Cardiac septum (tissue), 1 donor: ENCODE measurements at places on chromosomes 4 and X.

- no peak for DNase-seq
These were observed 97.1 kb downstream of the MRPL1 start for GRCh38 chr4:77959566-77960338.

- DNase-seq, result no peak
These were observed 20.8 kb downstream of the FGFR3 start for GRCh38 chr4:1813915-1814314.

GRCh38 chr4:43275779-43276178 lies 383.3 kb downstream of the GRXCR1 start:
- DNase-seq, result no peak

GRCh38 chr4:130025701-130026100 lies 929.7 kb downstream of the C4orf33 start:
- DNase-seq, result no peak

- DNase-seq, result no peak
These were observed 86.8 kb upstream of the NPFFR2 start for GRCh38 chr4:71944956-71945355.

DNA sequence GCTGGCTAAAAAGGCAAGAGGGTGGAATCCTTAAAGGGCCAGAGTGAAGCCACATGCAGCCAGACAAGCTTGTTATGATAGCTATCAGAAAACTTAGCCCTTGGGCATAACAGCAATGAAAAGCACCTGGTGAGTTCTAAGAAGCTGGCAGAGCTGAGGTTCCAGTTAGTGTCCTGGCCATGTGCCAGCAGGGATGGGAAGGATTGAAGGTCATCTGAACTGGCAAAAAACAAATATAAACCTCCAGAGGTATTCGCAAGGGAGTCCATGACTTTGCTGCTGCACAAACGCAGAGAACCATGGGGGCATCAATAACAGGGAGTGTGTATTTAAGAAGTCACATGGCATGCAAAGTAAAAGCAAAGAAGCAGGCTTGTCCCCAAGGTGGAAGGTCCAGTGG lies 208.9 kb downstream of the FAM47A start:
- DNase-seq, result no peak

DNA sequence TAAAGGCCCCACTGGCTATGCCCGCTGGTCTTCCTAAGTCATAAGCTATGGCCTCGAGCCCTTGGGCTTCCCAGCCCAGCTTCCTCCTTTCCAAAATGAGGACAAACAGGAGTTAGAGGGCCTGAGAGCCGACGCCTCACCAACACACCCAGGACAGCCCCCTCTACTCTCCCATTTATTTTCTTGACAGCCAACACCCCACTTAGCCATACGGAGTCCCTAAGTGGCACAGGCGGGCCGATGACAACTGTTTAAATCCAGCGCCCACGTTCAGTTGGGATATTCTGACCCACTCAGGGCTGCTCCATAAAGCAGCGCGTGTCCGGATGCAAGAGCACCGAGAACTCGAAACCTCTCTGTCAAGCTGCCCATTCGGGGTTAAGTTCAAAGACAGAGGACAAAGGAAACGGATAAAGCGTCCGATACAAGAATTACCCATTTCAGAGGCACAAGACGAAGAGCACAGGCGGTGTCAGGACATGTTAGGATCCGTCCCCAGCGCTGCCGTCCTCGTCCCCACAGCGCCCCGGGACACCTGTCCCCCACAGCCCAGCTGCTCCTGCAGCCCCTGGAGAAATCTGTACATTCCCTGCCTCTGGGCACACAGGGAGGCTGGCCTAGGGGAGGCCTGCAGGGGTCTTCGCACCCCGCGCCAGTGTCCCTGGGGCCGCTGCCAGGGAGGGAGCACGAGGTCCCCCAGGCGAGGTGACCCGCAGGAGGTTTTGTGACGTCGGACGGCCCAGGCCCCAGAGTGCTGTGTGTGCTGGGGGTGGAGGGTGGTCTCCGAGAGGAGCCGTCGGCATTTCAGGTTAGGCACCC lies 1.2 kb downstream of the PRKX start:
- no peak for DNase-seq

- DNase-seq, result no peak
These were observed 721.0 kb upstream of the NDST4 start for GRCh38 chr4:115834441-115834840.

DNA sequence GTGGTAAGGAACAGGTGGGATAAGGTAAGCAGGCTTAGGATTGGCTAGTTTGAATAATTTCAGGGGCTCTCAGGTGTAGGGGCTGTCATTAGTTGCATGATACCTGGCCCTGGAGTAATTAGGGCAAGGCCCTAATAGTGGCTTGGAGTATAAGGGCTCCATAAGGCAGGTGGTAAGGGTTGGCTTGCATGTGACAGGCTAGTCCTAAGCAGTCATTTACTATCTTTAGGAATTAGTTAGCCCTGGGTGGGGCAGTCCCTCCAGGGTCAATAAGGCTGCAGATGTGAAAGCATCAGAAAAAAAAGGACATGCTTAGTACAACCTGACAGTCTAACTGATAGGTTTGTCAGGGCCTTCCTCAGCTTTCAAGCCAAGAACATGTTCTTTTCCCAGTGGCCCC lies 7.8 kb upstream of the TMPRSS11D start:
- no peak for DNase-seq

DNA sequence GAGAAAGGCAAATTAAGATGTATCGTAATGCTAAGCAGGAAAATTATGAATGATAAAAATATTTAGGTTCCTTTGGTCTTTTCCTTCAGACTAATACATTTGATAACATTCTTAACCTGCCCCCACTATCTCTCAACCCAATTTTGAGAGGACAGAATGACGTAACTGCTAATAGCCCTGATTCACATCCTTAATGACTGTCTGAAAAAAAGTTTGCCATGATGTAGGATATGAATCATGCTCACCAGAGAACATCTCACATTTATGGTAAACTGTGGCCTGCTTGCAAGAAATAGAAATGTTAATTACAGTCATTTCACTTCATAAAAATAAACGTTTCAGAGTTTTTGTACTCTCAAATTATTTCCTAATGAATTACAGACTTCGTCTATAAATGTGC lies 128.0 kb upstream of the VEGFC start:
- DNase-seq, result no peak

- no peak for DNase-seq
These were observed 4.3 kb upstream of the TSPAN5 start for GRCh38 chr4:98662626-98663225.

DNA sequence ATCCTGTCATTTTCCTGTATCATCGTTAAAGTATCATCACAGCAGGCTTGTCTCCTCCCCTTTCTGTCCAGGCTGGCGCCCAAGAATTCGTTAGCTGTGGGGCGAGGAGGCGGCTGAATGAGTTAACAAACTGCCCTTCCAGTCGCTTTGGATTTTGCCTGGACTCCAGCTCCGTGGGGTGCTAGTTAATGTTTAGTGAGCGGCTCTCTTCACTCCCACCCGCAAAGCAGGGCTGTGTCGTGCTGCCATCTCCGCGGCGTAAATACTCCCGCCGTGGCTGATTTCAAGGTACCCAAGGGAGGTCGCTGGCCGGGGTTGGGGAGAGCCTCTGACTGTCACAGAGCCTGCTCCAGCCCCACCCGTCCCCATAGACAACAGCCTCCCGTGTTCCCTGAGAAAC lies 44.9 kb upstream of the SPRY1 start:
- DNase-seq, result no peak

DNA sequence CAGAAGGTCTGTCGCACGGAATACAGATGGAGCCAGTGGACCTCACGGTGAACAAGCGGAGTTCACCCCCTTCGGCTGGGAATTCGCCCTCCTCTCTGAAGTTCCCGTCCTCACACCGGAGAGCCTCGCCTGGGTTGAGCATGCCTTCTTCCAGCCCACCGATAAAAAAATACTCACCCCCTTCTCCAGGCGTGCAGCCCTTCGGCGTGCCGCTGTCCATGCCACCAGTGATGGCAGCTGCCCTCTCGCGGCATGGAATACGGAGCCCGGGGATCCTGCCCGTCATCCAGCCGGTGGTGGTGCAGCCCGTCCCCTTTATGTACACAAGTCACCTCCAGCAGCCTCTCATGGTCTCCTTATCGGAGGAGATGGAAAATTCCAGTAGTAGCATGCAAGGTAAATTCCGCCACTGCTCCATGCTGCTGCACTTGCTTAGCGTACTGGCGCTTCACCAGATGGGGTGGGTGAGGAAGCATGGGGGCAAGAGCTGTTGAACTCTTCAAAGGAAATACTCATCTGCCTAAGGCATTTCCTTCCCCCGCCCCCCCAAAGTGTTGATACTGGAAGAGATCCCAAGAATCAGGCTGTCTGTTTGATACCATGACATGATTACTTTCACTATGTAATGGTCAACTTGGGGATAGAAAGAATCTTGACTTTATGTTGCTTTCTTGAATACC lies 24.8 kb downstream of the KLF3 start:
- DNase-seq, result no peak

DNA sequence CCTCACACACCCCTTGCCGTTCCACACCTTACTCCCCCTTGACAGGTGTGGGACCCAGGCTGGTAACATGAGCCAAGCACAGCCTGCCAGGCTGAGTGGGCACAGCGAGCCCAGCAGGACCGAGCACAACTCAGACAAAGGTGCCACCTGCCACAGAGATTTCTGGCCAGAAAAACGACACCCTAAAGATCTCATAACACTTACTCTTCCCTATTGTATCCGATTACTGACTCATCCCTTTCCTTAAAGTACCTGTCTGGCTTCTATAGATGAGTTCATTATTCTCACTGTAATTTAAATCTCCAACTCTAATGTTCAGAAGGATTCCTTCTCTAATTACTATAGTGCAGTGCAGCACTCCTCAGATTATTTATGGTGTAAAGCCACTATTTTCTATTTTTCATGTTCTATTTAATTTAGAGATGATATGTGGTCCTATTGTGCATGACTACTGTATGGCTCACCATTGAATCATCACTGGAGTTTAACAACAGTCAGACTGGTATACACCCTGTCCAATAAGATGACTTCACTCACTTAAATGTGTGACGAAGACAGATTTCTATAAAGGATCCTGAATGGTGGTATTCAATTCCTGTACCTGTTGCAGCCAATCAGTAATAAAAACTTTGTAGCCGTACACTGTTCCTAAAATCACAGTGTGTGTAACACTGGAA lies 7.6 kb upstream of the SYTL5 start:
- DNase-seq, result no peak

DNA sequence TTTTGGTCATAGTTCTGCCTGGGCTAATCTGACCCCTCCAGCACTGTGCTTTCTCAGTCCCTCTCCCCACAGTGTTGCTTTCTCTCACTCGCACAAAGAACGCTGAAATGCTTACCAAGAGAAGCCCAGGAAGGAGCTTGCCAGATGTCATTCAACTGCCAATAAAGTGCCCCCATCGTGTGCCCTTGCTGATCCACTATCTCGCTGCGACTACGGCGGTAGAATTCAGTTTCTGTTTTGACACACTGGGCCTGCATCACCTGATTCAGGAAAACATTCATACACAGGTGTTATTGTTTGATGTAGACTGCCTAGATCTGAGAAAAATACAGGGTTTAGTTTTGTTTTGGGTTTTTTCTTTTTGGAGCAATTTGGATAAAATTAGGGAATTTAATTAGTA lies 121.2 kb downstream of the MANBA start:
- no peak for DNase-seq

DNA sequence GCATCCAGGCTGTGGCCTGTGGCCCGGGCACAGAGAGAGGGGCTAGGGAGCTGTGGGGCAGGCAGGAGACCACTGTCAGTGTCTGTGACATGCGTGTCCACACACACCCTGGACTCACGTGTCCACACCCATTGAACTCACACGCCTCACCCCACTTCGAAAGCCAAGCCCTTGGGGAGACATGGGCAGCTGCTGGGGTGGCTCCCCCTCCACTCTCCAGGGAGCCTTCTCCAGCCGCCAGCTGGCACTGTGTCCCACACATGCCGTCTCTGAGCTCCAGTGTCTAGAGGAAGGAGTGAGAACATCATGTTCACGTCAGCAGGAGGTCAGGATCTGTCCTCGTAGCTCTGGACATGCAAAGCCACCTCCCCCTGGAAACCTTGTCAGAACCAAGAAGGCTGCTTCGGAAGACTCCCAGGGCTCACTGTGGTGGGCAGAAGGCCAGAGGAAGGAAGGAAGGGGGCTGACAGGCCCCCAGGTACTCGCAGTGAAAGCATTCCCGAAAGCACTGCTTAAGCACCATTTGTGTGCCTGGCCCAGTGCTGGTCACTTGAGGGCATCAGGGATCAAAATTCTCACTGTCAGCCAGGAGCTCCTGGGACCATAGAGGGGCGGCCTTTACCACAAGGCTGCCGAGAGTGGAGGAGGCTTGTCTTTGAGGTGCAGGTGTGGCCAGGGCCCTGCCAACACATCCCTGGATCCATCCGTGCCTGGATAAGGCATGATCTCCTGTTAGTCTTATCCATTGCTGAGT lies 61.4 kb downstream of the HTRA3 start:
- DNase-seq, result peak; percentile 77

DNA sequence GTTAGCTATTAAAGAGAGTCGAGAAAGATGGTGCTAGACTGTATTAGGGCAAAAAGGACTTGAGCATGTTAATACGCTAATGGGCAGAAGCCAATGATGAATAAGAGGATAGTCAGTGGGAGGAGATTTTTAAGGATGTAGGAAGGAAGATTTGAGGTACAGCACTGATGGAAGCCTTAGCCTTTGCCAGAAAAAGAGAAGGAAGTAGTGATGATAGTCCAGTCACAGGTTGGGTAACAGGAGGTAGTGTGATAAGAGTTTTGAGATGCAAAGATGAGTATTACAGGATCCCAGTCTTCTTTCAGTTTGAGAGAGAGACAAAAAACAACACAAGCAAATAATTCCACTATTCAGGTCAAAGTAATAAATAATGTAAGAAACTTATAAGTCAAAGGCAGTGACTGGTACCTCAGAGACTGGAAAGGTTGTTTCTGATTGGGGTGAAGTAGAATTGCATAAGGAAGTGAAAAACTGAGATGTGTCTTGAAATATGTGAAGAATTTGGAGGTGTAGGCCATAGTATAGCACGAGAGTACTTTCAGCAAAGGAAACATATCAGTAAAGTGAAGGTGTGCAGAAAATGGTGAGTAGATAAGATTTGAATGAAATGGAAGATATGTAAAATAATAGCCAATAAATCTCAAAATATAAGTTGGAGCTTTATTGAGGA lies 22.1 kb upstream of the NDNF start:
- no peak for DNase-seq

DNA sequence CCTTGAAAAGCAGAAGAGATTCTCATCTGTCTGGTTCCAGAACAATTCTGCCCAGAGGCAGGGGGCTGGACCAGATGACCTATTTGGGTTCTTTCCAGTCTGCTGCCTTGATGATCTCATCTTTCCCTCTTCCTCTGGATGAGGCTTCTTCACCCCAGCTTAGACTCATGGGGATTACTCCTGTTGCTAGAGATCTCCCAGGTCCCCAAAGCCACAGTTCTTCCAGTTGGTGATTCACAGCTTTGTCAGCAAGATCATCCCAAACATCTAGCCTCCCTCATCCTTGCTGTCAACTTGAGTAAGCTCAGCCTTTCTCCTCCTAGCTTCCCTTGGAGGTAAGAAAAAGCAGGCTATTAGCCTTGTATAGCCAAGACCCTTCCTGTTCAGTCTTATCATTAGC lies 64.2 kb upstream of the PJA1 start:
- no peak for DNase-seq

GRCh38 chr4:183961795-183962194 lies 56.7 kb downstream of the STOX2 start:
- no peak for DNase-seq

GRCh38 chrX:100407147-100407783 lies 2.8 kb downstream of the PCDH19 start:
- DNase-seq, result no peak

GRCh38 chr4:159145992-159146330 lies 43.1 kb downstream of the RAPGEF2 start:
- no peak for DNase-seq

- no peak for DNase-seq
These were observed 646 bp upstream of the FAM3A start for GRCh38 chrX:154516656-154517100.

- DNase-seq, result no peak
These were observed 856.9 kb downstream of the ADGRL3 start for GRCh38 chr4:62057031-62057430.

- DNase-seq, result no peak
These were observed 47.4 kb upstream of the PHOX2B start for GRCh38 chr4:41795796-41796385.
